GM19239 (cell line): ENCODE measurements at places on chromosomes 3 and 15.
A peak's percentile ranks its signal among the peaks of the same experiment; 100 is the strongest.

- DNase-seq, result no peak
Measured at GRCh38 chr3:100216713-100217112, 44.1 kb upstream of the TBC1D23 start.

DNA sequence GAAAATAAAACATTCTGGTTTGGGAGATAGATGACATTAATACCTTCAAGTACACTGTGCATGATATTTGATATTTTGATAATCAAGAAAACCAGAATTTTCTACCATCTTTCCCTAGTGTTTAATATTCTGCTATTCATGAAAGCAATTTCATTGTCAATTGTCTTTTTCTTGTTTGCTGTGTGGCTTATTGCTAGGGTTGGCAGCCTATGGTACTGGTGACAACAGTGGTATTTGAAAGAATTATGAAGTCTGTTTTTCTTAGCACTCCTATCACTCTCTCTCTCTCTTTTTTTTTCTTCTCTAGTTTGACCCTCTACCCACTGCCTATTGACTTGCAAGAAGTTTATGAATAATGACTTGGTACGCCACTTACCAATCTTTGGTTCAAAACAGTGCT is 15.4 kb downstream of the RNF13 start:
- no peak for DNase-seq

GRCh38 chr3:176814285-176814684 is 383.0 kb downstream of the TBL1XR1 start:
- DNase-seq, result peak; percentile 23

DNA sequence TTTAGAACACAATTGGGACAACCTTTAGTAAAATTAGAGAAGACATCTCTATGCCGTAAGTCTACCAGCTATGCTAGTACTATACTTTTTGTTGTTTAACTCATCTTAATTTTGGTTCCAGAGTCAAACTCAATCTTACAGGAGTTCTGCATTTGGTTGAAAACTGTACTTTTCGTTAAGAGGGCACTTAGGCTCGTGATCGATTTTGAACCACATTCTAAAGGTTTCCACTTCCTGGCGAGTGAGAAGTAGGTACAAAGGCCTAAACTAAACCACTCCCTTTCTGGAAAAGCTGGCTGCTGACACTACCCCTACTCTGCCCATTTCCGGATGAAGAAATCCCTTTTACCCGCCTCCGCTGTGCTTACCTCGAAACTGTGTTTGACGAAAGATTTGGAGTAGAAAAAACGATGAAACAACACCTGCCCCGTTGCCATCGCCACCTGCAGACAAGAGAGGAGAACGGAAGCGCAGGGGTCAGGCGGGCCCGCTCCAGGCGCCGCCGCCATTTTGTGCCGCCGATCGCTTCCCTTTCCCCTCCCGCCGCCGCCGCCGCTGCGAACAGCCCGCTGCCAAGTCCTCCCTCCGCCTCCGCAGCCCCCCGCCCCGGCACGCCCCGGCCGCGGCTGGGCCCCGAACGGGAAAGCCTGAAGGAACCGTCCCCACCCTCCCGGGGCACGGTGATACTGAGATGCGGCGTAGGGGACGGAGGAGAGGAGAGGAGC is 748 bp downstream of the CCNL1 start:
- DNase-seq, result no peak

- DNase-seq, result no peak
Measured at GRCh38 chr3:72634128-72634527, 214.1 kb downstream of the SHQ1 start.

- no peak for DNase-seq
Measured at GRCh38 chr3:31219131-31219843, 313.4 kb upstream of the STT3B start.

- peak; percentile 28 for DNase-seq
Measured at GRCh38 chr15:89112341-89112971, 24.2 kb downstream of the ABHD2 start.
